ENCODE measurements at places on chromosomes 12 and 14. TPM values are rescaled to one million over a fixed set of nuclear protein-coding genes. Genes with fewer than 3 reads are reported as not detected.

Gene MYF6
- not detected for total RNA-seq

Gene GRIN2B
- not detected for total RNA-seq

Gene DEGS2
- total RNA-seq: not detected

Gene LYZ
- not detected for total RNA-seq

Gene SLCO1B1
- not detected for total RNA-seq

Gene ALG10B
- total RNA-seq: 1.6 TPM

Gene NRXN3
- total RNA-seq: 2.1 TPM

Gene SLC39A2
- total RNA-seq: 0.58 TPM

Gene PPFIA2
- 0.71 TPM for total RNA-seq

Gene TCL1B
- total RNA-seq: not detected

Gene TAS2R7
- not detected for total RNA-seq

Gene GUCY2C
- not detected for total RNA-seq

Gene ACOT4
- 1.2 TPM for total RNA-seq

Gene MYF5
- total RNA-seq: not detected

Gene GPRC5D
- total RNA-seq: not detected

Gene TGM1
- 0.35 TPM for total RNA-seq

Gene SLC5A8
- total RNA-seq: not detected

Gene P2RX2
- total RNA-seq: not detected

Gene PKP2
- 6.9 TPM for total RNA-seq

Gene SSPN
- 10.1 TPM for total RNA-seq

Gene JDP2
- total RNA-seq: 93.1 TPM

Gene LRP1
- total RNA-seq: 51.4 TPM

Gene NEUROD4
- total RNA-seq: not detected

Gene PRICKLE1
- total RNA-seq: 17.0 TPM

Gene SRRM4
- total RNA-seq: not detected

Gene MYO1H
- total RNA-seq: not detected

Gene CHST11
- total RNA-seq: 4.9 TPM

Gene LIN7A
- 19.5 TPM for total RNA-seq

Gene RASSF8
- total RNA-seq: 11.8 TPM

Gene LRP1-AS
- not detected for total RNA-seq

Gene SERPINA10
- not detected for total RNA-seq

Gene NOXRED1
- total RNA-seq: not detected

Gene METTL17
- 72.5 TPM for total RNA-seq

Gene GPR68
- not detected for total RNA-seq

Gene TBC1D30
- total RNA-seq: 0.35 TPM

Gene RNASE3
- total RNA-seq: not detected

Gene RALGAPA1
- total RNA-seq: 10.5 TPM
